ENCODE measurements at places on chromosomes 3 and 15. TPM values are rescaled to one million over a fixed set of nuclear protein-coding genes. Genes with fewer than 3 reads are reported as not detected.

SMAD6 gene
- total RNA-seq: not detected

PLA1A gene
- not detected for total RNA-seq

BTBD1 gene
- 47.9 TPM for total RNA-seq

CCR8 gene
- not detected for total RNA-seq

ADAMTSL3 gene
- total RNA-seq: not detected

SLC28A1 gene
- not detected for total RNA-seq

SAMMSON gene
- not detected for total RNA-seq

PML gene
- total RNA-seq: 81.5 TPM

GABRB3 gene
- 0.60 TPM for total RNA-seq

ITGB5 gene
- 91.9 TPM for total RNA-seq

MAN2A2 gene
- 11.0 TPM for total RNA-seq

SEMA3F gene
- total RNA-seq: 121 TPM

CD96 gene
- 0.10 TPM for total RNA-seq

GRCh38 chr3:46549989-46550388, 16.1 kb downstream of the LRRC2 start:
- DNase-seq: no peak

DNA sequence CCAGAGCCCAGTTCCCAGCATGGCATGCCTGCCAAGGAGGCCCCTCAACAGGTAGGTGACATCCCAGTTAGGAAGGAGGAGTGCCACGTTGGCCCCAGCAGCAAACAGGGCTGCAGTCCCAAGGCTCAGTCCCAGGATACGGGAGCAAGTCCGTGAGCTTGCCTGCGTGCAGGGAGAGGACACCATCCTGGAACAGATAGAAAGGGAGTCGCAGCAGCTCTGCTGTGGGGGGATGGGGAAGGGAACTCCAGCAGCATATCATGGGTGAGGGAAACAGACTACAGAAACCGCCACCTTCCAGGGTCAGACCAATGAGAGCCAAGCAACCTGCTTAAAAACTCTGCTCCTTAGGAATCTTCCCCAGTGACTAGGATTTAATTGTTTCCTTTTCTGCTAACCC, 9.4 kb upstream of the DYNLT2B start:
- DNase-seq: no peak

DNA sequence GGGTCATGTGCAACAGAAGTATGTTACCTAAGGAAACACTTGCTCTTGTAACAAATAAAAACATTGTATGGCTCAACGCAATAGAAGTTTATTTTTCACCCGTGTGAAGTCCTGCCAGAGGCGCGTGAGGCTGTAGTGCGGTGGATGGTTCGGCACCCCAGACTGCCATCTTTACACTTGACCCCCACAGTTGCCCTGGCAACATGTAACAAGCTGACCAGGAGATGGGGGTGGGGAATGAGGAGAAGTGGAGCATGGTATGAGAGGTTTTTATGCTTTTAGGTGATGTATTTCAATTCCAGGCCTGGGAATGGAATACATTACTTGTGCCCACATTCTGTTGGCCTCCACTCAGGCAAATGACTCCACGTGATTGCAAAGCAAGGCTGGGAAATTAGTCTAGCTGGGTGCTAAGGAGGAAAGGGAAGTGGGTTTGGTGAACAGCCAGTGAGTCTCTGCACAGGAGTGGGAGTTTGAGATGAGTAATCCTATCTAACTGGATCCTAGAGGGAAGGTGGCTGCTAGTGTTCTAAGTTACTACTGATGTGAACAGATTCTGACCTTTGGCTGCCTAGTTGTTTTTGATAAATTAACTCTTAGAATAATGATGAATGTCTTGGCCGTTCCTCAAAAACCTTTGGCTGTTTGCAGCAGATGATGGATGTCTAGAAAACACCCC, 33.8 kb upstream of the GREM1 start:
- peak; percentile 78 for DNase-seq

DNA sequence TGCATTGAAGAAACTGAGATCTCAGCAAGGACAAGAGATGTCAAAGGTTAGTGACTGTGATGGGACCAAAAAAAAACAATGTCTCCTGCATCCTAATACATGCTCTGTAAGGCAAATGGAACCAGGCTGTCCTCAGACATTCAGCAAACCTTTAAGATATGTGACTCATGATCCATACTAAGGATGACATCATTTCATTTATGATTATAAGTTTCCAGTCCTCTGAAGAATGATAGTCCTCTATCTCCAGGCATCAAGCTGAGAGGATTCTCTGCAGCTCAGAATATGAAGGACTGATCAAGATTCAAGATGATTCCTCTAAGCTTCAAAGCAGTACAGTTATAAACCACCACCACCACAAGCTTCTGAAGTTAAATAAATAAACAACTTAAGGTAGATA, 47.6 kb downstream of the SSR3 start:
- DNase-seq: no peak

GRCh38 chr3:117871934-117872333, 1162.4 kb downstream of the TUSC7 start:
- no peak for DNase-seq

- DNase-seq: peak; percentile 36
Observed at GRCh38 chr3:89353465-89353864, 246.0 kb downstream of the EPHA3 start.

DNA sequence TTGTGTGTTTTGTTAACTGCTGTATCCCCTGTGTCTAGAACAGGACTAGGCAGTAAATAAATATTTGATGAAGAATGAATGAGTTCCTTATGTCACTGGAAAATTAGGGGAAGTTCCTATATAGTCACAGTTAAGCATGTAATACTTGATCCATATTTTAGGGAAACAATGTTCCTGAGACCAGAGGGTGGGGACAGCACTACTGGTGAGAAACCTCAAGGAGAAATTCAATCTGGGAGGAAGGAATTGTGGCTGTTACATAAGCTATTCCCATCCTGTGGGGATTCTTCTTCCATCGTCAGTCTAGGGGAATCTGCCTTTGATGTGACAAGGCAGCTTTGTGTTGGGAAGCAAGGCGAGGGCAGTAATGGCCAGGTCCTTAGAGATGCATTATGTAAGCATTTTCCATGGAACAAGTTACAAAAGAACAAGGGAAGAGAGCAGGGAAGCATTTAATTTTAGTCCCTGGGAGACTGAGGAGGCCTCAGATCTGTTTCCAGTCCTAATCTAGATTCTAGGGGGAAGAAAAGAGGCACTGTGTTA, 219.3 kb upstream of the TTC14 start:
- DNase-seq: no peak

DNA sequence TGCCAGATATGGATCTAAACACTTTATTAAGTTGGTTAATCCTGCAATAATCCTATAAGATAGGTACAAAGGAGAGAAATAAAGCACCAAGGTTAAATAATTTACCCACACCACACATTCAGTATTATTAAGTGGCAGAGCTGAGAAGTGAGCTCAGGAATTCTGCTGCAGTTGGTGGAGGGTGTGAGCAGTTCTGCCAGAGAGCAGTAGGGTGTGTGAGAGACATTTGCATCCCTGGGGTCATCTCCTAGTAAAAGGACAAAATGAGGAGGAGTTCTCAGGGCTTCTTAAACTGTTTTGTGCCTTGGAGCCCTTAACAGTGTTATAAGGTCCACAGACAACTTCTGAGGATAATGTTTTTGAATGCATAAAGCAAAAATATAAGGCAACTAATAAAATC, 484.5 kb downstream of the TAFA4 start:
- no peak for DNase-seq

DNA sequence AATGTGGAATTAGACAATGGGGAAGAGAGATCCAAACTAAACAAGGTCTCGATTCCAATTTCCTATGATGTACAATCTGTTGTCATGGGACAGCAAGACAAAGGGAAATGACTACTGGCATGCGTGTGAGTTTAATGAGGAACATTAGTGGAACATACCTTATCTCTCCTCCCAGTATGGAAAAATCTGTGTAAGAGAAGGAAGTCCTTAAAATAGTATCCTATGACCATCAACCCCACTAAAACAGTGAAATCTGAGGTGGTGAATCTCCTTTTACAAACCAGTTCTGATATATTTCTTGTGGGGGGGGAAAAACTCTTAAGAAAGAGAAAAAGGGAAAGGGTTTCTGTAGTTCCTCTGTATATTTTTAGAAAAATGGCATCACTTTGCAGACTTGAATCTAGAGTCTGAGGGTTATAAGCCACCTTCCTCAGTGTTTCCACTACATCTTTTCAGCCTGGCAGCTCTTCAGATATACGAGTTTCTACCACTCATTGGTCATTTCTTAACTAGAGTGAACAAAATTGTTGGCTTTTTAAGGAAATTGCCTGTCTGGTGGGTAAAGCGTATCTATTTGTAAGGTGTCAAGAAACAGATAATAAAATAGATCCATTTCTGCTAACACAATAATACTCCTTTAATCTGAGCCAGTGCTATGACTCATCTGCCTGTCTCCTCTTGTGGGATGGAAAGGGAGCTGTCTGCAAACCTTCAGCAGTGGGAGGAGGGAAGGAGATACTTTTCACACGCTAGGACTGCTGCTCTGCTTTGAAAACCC, 3.0 kb upstream of the TNFAIP8L3 start:
- no peak for DNase-seq

DNA sequence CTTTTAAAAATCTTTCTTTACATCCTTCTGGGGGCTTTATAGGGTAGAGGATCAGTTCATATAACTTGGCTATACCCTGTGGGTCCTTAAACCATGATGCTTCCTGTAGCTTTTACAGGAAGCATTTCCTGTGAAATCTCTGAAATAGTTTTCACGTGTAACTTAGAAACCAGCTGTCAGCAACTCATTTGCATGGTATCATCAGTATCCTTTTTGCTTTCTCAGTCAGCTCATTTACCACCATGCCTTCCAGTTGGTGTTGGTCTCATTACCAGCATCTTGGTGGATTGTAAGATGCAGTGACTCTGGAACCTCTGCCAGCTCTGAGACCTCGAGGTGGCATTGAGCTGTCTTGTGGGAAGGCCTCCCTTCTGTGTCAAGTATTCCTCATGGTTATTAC, 96.7 kb upstream of the MYZAP start:
- DNase-seq: no peak

- no peak for DNase-seq
Observed at GRCh38 chr3:76410762-76411281, 625.5 kb upstream of the ZNF717 start.

DNA sequence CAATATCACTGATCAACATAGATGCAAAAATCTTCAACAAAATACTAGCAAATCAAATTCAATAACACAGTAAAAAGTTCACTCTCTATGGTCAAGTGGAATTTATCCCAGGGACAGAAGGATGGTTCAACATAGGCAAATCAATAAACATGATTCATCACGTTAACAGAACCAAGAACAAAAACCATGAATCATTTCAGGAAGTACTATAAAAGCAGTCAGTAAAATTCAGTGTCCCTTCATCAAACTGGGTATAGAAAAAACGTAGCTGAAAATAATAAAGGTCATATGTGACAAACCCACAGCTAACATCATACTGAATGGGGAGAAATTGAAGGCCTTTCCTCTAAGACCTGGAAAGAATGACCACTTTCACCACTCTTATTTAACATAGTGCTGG, 172.1 kb downstream of the POLR2M start:
- peak; percentile 50 for DNase-seq

GRCh38 chr15:52434885-52435284, 93.8 kb downstream of the MYO5A start:
- DNase-seq: no peak

DNA sequence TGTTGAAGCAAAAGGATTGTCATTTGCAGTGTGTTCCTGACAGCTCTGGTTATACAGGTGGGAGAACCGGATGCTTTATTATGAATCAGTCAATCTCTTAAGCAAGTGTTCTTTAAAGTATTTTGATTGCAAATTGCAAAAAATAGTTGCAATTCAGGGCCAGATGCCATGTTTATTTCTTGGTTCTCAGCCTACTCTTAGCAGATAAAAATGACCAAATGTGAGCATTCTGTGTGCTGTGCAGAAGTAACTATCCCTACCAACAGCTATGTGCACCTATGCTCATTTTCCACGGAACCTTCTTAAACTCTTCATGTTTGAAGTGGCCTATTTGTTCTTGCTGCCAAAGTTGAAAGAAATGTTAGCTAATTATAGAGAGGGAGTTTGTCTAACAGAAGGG, 262.3 kb upstream of the RASGRP1 start:
- no peak for DNase-seq

DNA sequence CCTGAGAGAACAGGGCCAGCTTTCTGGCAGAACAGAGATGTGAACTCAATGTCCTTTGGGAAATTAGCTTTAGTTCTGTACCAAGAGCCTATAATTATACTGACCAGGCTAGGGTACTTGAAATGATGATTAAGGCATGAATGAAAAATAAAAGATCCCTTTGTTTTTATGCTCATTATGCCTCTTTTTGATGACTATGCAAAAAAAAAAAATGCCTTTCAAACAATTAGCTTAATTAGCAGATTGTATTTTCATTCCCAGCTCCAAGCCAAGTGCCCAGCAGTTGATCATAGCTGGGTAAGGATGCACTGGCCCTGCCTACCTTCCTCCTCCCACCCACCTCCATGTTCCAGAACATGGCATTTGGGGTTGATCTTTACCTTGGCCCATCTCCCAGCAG, 56.8 kb downstream of the LYZL4 start:
- DNase-seq: no peak

GRCh38 chr15:33448961-33449606, 138.3 kb downstream of the RYR3 start:
- peak; percentile 81 for DNase-seq

- peak; percentile 84 for DNase-seq
Observed at GRCh38 chr3:71537211-71537611, 46.3 kb downstream of the FOXP1 start.

- DNase-seq: no peak
Observed at GRCh38 chr3:105367063-105367405, 325 bp downstream of the ALCAM start.

- no peak for DNase-seq
Observed at GRCh38 chr3:154926721-154927120, 153.4 kb upstream of the MME start.

DNA sequence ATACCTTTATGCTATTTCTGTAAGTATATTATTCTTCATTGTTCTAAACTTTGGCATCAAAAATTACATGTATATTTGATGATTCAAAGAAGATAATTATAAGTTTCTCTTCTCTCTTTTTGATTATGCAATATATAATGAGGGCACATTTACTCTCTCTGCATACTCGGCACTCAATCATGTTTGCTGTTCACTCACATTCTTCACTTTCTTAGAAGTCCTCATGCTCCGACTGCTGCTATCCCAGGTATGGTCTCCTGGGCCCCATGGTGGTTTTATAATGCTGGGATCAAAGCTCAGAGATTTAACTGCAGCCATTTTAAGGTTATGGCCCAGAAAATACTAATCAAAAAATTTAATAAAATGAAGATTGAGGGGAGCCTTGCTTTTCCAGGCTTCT, 529.7 kb upstream of the IL12A start:
- DNase-seq: no peak
